HAP-1 (cell line): ENCODE measurements at places on chromosomes 12 and 14.

DNA sequence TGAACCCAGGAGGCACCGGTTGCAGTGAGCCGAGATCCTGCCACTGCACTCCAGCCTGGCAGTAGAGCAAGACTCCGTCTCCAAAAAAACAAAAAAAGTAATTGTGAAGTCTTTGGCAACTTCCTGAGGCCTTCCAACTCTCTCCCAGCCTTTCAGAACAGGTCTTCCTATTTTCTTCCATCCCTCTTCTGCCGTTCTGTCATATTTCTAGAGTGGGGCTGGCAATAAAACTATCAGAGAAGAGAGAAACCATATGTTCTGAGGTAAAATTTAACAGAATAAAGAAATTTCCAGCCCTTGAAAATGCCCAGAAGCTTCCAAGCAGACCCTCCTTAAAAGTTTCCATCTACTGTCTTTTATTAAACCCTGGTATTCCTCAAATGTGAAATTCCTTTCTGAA lies 100.4 kb downstream of the HMGA2 start:
- DNase-seq: no peak

DNA sequence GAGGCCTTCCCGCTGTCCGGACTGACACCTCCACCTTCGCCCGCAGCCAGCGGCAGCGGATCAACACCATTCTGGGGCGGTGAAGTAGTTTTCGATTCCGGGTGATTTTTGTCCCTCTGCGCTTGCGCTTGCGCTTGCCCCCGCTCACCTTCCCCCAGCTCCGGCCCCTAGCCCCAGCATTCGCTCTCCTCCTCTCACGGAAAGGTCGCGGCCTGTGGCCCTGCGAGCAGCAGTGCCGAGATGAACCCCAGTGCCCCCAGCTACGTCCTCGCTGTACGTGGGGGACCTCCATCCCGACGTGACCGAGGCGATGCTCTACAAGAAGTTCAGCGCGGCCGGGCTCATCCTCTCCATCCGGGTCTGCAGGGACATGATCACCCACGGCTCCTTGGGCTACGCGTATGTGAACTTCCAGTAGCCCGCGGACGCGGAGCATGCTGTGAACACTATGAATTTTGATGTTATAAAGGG lies 22.7 kb upstream of the SRGAP1 start:
- no peak for DNase-seq

- no peak for DNase-seq
These were observed 17.6 kb downstream of the CKB start for GRCh38 chr14:103504991-103505565.

GRCh38 chr14:30223966-30224365 lies 296.3 kb upstream of the PRKD1 start:
- no peak for DNase-seq

DNA sequence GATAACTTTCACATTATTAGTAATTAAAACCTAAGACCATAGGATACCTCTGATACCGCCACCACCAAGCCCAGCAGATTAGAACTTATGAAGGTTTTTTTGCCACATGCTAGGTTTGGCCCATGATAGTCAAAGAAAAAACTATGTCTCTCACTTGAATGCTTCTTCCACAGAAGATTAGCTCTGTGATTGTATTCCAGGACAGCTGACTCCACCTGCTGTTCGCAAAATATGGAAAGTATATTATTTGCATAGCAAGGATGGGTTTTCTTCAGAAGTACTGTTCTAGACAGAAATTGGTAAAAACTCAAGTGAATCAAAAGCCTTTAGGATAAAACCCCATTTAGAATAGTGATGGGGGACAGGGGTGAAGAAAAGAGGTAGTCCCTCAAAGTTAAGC lies 42.2 kb downstream of the PPFIBP1 start:
- DNase-seq: no peak

DNA sequence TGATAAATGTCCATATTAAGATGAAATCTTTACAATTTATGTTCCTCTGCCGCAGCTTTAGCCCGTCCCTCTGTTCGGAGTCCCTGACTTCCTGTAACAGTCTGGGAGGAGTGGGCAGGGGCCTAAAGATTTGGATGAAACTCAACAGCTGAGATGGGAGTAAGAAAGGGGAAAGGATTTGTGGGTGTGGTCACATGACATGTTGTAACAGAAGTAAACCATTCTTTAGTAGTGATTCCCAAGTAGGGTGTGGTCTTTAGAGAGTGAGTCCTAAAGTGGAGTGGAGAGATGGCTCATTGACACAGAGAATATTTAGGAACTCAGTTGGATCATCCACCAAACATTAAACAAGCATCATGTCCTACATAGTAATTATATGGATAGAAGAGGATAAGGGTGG lies 12.9 kb downstream of the TMEM117 start:
- no peak for DNase-seq

DNA sequence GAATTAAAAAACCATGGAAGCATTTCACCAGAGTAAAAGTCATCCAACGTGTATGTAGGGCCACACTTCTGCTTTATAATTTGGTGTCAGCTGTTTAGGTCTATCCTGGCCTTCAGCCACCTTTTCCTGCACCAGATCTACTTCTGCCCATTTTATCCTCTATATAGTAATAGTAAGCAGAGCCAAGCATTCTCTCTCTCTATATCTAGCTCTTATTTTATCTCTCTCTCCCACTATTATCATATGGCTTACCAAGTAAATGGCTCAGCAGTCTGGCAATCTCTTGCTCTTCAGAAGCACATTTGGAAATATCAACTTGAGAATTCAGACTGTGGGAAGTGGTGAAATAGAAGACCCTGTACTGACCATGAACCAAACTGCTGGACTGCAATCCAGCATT lies 84.1 kb upstream of the FKBP4 start:
- no peak for DNase-seq

DNA sequence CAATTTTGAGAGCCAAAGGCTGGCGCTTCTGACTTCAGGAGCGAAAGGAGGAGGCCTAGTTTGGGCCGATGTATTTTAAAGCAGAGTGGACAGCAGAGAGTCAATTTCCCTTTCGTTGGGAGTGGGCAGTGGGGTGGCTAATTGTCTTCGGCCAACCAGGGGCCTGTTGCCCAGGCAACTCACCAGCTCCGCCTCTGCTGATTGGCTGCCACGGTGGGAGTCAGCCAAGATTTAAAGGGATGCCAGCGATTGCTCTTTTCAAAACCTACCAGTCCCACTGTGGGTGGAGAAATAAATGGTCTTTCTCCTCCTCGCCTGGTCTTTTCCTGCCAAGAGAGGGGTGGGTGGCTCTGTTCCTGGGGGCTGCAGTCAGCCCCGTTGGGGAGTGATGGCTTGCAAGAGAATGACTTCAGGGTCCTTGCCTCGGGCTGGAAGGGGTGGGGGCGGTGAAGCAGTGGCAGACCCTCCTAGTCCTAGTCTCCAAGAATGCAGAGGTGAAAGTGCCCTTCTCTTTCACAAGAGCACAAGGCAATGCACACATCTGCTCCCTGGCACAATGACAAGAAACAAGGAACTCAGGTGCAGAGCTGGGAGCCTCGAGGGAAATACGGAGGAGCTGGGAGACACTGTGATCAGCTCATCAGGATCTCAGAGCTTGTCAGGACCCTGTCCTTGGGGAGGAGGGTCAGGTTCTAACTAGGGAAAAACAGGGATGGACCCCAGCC lies 37.7 kb downstream of the RASAL1 start:
- no peak for DNase-seq

DNA sequence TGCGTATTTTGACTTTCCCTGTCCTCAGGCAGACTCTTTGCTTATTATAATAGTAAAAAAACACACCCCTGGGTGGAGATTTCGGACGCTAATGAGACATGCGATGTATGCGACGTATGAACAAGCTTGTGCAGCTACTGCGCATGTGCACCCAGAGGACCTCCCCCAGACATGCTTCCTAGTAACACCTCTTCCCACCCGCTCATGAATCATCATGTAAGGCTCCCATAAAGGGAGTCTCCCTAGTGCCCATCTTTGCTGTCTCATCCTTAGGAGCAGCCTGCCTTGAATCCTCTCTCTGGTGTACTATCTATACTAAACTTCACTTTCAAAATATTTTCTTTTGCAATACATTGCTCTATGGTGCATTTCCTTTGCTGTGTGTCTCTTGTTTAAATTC lies 210.1 kb downstream of the TMEM132D start:
- no peak for DNase-seq

DNA sequence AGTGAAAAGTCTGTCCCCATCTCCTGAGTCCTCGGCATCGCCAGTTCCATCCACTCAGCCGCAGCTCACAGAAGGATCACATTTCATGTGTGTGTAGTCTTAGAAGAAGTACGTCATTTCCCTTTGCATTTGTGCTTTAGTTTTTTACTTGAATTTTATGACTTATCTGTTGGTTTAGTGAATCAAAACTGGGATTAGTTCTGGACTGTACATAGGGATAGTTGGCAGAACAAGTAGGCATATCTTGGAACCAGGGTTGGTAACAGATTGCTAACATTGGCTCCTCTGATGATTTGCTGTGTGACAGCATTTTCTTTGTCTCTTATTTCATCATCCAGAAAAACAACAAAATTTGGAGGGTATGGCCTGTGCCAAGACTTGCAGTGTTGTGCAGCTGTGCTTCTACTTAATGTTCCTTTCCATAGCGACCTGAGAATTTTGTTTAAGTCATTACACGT lies 69.6 kb upstream of the AEBP2 start:
- no peak for DNase-seq

- no peak for DNase-seq
These were observed 209.7 kb downstream of the PRKD1 start for GRCh38 chr14:29717901-29718300.

DNA sequence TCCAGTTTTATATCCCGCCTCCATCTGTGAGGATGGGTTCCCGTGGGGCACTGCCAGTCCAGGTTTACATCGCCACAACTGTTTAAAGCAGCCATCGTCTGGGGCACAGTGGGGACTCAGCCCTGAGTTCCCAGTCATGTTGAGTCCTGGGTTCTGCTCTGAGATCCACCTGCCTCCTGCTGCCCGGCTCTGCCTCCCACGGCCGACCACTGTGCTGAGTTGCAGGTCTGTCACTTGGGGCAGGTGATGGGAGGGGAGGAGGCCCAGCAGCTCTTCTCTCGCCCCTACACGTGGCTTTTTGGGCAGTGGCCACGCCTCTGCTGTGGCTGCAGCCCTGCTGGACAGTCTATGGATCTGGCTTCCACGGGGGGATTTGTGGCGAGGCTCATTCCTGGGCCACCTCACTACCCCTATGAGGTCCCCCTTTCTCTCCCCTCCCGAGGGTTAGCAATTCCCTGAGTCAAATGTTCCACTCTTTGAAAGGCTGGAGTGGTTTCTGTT lies 143.0 kb downstream of the ADGRD1 start:
- no peak for DNase-seq

DNA sequence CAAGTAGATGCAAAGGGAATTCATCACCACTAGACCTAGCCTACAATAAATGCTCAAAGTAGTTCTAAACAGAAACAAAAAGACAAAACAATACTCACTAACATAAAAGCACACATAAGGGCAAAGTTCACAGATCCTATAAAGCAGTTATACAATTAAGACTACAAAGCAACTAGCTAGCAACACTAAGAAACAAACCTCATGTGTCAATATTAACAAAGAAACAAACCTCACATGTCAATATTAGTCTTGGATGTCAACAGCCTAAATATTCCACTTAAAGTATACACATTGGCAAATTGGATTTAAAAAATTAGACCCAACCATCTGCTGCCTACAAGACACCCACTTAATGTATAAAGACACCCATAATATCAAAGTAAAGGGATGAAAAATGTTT lies 152.7 kb downstream of the KCNK10 start:
- DNase-seq: no peak

DNA sequence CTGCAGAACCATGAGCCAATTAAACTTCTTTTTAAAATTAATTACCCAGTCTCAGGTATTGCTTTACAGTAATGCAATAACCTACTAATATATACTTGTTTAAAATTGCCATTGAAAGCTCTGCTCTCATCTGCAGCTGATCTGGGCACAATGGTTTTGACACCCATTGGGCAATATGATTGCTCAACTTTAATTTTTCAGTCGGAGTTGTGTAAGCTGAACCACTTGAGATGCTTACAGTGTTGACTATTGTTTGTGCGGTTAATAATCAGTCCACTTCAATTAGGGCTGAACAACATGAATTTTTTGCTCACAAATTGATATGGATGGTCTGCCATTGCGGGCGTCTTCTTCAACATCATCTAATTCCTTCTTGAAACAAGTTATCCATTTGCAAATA lies 18.0 kb upstream of the OR4K5 start:
- DNase-seq: no peak

DNA sequence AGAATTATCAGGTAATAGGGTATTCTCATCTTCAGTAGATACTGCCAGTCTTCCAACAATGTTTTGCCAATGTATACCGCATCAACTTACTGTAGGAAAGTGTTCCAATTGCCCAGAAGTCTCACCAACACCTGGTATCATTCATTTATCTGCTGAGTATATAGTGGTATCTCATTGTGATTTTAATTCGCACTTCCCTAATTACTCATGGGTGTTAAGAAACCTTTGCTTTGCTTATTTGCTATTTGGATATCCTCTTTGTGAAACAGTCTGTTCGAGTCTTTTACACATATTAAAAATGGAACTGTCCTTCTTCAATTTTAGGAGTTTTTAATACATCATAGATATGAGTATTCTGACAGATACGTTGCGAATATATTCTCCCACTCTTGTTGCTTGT lies 6.1 kb downstream of the TM7SF3 start:
- no peak for DNase-seq

GRCh38 chr12:89664441-89664840 lies 44.2 kb downstream of the ATP2B1 start:
- no peak for DNase-seq

GRCh38 chr12:54195080-54195736 lies 6.4 kb upstream of the SMUG1 start:
- no peak for DNase-seq

DNA sequence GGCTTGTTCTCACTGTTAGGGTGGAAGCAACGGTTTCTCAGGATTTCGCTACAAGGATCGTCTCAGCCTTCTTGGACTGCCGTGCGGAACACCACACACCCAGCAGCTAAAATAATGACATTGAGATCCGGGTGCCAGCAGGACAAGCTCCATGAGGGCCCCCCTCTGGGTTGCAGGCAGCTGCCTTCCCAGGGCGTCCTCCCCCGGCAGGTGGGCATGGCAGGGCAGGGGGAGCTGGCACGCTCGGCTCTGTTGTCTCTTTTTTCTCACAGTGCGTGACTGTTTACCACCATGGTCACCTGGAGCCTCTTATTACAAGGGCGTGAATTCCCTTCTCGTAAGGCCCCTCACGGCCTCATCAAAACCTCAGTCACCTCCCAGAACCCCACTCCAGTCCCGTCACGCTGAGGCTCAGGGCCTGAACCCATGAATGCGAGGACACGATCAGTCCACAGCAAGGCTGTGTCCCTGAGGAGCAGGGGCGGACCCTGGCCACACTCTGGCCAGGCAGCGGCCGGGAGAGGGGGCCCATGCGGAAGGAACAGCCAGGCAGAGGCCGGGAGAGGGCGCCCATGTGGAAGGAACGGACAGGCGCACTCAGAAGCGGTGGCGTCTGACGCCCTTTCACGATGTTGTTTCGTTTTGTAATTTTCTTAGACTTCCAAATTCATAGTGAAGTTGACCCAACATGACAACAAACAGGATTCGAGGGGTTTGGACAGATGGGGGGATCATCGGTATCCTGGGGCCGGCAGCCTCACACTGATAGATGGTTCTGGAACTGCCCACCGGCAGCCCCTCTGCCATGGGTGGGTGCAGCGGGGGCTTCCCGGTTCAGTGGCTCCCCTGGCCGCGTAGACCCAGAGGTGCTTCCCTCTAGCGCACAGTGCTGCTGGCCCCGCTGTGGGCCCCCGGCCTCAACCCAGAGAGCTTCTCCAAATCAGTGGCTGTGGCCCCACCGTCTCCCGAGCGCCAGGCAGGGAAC lies 10.0 kb downstream of the LRCOL1 start:
- DNase-seq: peak; percentile 86

- no peak for DNase-seq
These were observed 407.6 kb downstream of the BCAT1 start for GRCh38 chr12:24541193-24541871.
